ENCODE measurements at places on chromosomes 12 and 14. TPM values are rescaled to one million over a fixed set of nuclear protein-coding genes. Genes with fewer than 3 reads are reported as not detected.

ITGA5 gene
- total RNA-seq, result 125 TPM

AICDA gene
- total RNA-seq, result not detected

GLT1D1 gene
- total RNA-seq, result 4.1 TPM

ADCY4 gene
- total RNA-seq, result 59.6 TPM

MIP gene
- total RNA-seq, result not detected

PTGDR gene
- total RNA-seq, result 1.0 TPM

TEX22 gene
- total RNA-seq, result not detected

GALNT16 gene
- 14.9 TPM for total RNA-seq

RNASE3 gene
- 0.80 TPM for total RNA-seq

SAMD4A gene
- 110 TPM for total RNA-seq

C12orf50 gene
- 0.13 TPM for total RNA-seq

FAM90A1 gene
- 0.48 TPM for total RNA-seq

AGAP2 gene
- total RNA-seq, result 2.1 TPM

CD163 gene
- 943 TPM for total RNA-seq

KIF26A gene
- 3.2 TPM for total RNA-seq
